Activated T-cell treated with anti-CD3 and anti-CD28 coated beads for 4 hours (primary cell): ENCODE measurements at places on chromosomes 7 and 10.

DNA sequence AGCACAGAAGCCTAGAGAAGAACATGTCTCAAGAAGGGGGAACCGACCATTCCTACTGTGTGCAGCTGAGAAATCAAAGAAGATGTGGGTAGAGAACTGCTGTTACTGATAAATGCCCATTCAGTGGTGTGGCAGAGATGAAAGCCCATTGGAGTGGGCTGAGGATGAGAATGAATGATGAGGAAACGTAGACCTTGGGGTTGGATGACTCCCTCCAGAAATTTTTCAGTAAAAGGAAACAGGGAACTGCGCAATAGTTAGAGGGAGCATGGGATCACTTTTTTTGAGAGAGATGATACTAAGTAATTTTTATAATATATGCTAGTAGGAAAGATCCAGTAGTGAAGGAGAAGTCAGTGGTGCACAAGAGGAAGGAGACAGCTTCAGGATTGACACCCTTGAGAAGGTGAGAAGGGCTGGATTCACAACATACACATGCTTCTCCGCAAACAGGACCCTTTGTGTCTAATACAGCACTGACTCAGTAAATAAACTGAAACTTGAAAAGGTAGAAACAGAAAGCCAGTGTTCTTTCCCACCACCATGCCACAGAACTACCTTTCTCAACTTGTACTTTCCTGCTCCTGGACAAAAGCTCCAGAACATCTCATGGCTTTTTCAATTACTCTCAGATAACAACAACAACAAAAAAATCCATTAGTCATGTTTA, 104.7 kb upstream of the IL6 start:
- DNase-seq: no peak

GRCh38 chr10:48317321-48317990, 11.0 kb downstream of the MAPK8 start:
- no peak for DNase-seq

DNA sequence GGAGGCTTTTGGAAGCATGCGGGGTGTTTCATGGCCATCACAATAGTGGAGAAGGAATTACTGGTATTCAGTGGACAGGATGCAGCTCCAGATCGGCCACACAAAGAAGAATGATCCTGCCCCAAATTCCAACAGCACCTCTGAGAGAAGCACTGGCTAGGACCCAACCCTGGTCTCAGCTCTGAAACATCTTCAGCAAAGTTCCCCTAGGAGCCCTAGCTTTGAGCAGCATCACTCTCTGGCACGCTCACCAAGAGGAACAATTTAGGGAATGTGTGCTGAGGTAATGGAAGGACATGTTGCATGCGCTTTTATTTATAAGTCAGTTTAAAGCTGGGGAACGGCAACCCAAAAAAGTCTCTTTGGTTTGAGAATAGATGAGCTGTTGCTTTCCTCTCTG, 5.5 kb upstream of the OPN1SW start:
- no peak for DNase-seq

DNA sequence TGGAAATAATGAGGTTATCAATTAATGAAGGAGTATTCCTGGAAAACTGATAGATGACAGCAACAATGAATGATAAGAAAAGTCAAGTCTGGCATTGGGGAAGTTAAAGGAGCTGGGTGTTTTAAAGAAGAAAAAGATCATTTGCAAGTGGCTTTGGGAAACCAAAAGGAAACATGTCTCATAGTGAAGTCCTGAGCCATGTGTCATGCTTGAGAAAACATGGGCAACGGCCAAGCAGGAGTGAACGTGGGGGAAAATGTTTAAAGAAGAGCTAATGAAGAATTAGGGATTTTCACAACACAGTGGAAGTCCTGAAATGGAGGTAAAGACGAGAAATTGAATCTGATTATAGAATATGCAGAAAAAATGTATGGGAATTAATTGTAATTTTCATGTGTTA, 1383.2 kb upstream of the CELF2 start:
- DNase-seq: no peak

GRCh38 chr10:49173853-49174252, 14.3 kb downstream of the TMEM273 start:
- DNase-seq: no peak

DNA sequence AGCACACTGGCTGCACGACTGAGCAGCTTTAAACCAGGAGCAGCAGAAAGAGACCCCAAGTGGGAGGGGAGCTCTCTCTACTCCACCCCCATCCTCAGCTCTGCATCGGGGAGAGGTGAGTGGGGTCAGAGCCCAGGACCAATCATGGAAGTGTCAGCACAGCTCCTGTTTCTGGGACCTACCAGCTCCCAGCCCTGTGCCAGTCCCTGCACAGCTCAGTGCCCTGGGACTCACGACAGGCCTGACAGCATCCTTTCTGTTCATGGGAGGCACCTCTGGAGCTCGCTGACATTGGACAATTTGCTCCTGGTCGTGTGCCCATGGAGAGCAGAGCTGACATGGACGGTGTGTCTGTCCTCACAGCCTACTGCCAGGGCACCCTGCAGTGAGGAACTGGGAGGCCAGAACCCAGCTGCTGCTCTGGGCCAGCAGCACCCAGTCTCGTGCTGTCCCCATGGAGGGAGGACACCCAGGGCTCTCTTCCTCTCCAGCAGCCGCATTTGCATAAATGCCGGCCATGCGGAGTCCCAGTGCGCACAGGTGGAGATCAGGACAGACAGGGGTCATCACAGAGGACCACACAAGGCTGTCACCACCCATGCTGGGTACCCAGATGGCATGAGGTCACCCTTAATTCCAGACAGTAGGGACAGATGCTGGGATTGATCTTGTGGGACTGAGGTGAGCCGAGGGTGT, 45.9 kb upstream of the MSMB start:
- DNase-seq: no peak

DNA sequence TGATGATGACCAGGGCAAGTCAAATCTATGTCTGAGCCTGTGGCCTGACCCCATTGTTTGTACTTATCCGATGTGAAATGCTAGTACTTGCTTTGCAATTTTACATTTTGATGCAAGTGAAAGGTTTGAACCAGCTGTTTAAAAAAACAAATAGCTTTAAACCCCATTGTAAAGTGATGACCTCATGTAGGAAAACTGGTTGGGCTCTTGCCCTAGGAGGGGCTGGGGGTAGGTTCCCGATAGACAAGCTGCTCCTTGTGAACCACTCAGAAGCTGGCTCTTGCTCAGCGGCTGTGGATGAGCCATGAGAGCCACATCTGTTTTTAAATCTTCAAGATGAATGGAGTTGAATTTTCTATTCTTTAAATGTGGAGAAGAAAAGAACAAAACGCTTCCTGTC, 185.3 kb downstream of the WDR11 start:
- no peak for DNase-seq

- DNase-seq: no peak
Observed at GRCh38 chr10:34222359-34222758, 592.7 kb downstream of the PARD3 start.

- DNase-seq: no peak
Observed at GRCh38 chr7:104206841-104207240, 972 bp downstream of the ORC5 start.
